Progenitor cell of endocrine pancreas (in vitro differentiated cells): ENCODE measurements at places on chromosomes 4 and X.
A peak's percentile ranks its signal among the peaks of the same experiment; 100 is the strongest.

DNA sequence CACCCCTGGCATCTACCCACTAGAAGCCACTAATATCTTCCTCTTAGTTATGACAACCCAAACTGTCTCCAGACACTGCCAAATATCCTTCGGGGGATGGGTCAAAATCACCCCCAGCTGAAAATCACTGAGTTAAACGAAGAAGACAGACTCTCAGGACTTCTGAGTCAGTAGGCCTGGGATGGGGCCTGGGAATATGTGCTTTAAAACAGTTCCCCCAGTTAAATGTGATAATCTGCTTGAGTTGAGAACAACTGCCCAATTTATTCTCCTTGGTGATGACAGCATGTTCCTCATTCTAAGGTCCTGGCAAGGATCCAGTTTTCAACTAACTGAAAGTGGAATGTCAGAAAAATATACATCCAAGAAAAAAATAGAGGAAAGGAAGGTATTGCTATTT is 52.4 kb downstream of the CBLL2 start:
- no peak for DNase-seq

DNA sequence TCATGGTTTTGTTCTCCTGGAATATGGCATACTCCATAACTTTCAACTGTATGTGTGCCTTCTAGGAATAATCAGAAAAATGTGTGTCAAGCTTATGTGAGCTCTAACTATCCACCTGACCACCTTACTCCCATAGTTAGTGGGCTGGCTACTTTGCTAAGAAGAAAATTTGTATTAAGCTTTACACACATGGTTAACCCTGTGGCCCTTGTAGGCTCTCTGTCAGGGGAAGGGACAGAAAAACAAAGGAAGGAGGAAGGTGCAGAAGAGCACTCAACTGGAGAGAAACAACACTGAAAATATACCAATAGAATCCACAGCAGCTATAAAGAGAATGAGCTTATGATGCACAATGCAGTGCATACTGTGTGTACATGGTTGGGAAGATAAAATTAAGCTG is 84.6 kb downstream of the PPP3CA start:
- DNase-seq, result no peak

- DNase-seq, result no peak
These were observed 22.1 kb upstream of the NDST3 start for GRCh38 chr4:118012142-118012541.

- no peak for DNase-seq
These were observed 163.2 kb downstream of the PRKX start for GRCh38 chrX:3550160-3550751.

DNA sequence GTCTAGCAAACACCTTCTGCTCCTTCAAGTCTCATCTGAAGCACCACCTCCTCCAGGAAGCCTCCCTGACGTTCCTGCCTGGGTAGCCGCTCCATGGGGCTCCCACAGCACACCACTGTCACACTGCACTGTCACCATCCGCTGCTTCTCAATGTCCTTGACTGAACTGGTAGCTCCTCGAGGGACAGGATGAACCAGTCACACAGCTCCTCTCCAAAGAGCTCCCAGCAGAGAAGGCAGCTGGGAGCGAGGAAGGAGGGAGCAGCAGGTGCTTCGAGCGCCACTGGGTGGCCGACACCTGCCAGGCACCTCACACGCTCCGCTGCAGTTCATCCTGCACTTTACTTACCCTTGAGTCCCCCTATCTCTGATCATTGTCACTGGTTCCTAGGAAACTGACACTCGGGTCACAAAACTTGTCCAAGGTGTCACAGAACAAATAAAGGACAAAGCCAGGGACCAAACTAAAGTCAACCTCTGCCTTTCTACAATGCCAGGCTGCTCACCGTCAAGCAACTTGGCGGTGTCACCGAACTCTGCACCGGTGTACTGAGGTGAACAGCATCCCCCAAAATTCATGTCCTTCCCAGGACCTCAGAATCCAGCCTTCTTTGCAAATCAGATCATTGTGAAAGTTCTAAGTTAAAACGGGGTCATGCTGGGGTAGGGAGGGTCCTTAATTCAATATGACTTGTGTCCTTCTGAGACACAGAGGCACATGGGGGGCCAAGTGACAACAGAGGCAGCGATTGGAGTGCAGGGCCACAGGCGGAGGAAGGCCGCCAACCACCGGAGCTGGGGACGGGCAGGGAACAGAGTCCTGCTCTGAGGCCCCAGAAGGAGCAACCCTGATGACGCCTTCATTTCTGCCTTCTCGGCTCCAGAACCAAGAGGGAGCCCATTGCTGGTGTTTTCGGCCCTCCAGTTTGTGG is 5.5 kb upstream of the S100P start:
- DNase-seq, result no peak

DNA sequence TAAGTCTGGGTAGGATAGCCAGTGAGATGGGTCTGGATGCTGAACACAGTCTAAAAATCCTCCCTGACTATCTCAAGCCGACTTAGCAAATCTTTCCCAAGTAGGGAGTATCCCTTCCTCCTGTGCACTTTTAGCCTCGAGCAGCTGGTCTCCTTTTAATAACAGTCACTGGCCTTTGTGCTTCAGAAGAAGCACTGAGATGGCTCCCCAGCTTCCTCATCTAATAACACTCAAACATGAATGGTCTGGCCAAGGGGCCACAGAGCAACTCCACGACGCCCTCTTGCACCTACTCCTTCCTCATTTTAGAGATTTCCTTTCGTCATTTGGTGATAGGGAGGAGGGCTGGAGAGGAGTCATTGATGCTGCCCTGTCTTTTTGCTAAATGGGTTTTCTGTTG is 78.8 kb upstream of the TMEM150C start:
- DNase-seq, result no peak

GRCh38 chr4:77240469-77241066 is 83.6 kb downstream of the CCNG2 start:
- peak; percentile 72 for DNase-seq

DNA sequence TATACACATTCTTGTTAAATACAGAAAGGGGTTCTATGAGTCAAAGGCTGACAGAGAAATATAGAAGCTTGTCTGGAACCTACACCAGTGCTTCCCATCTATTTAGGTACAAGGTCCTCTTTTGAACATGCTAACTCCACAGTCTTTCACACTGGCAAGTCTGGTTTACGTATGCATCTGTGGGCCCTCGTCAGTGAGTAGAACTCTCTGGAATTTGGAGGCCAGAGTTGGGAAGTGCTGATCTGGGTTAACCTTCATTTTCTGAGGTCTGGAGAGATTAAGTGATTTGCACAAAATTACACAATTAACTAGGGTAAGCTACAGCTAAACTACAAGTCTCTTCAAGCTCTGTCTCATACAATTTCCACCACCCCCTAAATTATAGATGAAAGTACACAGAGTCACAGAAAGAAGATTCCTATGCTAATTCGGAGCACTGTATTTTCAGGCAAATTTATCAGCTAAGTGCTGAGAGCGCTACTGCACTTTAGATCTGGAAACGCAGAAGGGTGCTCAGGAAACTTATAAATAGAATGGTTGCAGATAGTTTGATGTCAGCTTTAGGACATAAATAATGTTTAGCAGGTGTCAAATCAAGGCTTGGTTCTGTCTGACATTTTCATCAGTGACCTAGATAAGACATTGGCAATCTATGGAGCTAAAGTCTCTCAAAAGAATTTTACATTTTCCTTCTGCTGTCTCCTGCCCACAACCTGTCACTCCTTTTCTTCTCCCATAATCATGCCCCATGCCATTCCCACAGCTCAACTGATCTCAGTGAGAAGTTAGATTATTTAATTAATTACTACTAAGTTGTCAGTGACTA is 43.0 kb upstream of the PDLIM5 start:
- no peak for DNase-seq

DNA sequence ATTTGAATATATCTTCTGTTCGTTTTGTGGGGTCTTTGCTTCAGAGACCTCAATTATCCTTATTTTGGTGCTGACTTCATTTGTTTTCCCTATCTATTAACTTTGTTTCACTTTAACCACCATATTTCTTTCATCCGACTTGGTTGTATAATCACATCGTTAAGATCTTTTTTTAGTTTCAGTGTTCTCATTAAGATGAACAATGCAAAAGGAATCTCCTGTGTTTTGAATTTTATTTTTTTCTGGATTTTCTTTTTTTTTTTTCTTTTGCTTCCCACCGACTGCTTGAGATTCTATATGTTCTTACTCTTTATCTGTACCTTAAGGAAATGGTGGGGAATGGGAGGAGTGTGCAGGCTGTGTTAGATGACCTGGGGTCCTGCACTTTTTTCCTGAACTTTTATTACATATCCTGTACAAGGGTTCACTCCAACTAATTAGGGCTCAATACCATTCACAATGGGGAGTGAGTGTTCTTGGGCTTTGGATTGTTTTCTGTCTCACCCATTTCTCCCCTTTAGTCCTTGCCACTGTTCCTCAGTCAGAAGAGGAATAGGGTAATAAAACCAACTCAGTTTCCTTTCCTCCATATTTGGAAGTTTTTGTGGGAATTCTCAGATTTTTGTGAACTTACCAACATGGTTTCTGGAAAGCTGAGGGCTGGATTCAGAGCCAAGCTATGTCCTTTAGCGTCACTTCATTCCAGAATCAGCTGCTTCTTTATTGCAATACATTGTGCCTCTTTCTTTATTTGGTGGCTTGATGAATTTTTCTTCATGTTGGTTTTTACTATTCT is 43.2 kb upstream of the BMPR1B start:
- no peak for DNase-seq

GRCh38 chr4:164935363-164935762 is 42.1 kb downstream of the TRIM61 start:
- DNase-seq, result no peak

GRCh38 chrX:111103246-111103645 is 7.3 kb downstream of the PAK3 start:
- DNase-seq, result no peak

- DNase-seq, result no peak
These were observed 449.7 kb downstream of the PCDH7 start for GRCh38 chr4:31169846-31170245.

DNA sequence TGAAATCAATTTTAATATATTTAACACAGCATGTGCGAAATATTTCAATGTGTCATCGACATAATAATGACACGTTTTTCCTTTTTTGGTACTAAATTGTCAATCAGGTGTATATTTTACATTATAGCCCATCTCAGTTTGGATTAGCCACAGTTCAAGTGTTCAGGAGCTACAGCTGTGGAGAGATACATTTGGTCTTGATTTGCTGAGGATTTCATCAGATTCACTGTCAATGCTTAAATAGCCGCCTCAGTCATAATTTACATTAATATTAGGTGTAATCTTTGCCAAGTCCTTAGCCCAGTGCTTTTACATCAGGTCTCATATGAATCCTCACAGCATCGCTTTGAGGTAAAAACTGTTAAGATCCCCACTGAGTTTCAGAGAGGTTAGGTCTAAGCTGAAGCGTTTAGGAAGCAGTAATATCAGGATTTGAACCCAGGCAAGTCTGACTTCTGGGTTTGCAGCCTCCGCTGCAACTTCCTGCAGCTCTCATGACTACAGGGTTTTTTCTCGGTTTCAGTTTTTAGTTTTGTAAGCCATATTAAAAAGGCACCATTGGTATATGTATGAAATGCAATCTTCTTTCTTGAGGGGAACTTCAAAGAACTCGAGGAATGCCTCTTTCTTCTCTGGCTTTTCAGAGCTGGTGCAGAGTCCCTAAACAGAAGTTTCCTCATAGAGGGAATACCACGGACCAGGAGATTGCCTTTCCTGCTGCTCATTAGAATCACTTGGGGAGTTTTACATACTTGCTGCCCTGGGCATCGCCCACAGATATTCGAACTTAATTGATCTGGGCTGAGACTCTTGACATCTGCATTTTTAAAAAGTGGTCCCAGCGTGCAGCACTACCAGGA is 6.4 kb downstream of the MTM1 start:
- DNase-seq, result no peak

- no peak for DNase-seq
These were observed 153.4 kb upstream of the ARSJ start for GRCh38 chr4:114132830-114133229.

DNA sequence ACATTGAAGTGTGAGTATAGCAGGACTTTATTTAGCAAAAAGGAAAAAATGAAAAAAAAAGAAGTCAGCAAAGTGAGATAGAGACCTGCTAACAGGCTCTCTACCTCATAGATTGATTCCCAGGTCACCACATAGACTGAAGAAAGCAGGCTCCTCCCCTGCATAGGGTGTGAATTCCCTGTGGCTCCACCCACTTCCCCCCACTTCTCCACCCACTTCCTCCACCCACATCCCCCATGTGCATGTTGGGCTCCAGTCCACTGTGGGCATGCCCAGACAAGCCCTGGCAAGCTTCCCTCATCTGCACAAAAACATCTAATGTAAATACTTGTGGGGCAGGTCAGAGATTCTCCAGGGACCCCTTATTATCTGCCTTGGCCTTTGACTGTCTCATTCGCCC is 97.8 kb downstream of the TMEM47 start:
- DNase-seq, result no peak

DNA sequence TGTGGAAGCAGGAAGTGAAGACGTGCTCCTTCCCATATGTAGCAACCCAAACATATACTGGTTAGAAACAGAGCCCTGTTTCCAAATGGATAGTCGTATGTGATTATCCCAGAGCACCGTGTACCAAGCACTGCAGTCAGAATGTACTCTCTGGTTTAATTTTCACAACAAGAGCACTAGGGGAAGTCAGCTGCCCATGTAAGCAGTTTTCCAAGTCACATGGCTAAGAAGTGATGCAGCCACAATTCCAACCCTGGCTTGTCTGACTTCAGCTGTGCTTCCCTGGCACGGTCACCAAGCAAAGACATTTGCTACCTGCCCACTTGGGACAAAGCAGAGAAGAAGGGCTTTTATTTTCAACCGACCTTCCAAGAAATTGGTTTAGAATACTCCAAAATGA is 28.2 kb upstream of the CEP135 start:
- DNase-seq, result no peak

DNA sequence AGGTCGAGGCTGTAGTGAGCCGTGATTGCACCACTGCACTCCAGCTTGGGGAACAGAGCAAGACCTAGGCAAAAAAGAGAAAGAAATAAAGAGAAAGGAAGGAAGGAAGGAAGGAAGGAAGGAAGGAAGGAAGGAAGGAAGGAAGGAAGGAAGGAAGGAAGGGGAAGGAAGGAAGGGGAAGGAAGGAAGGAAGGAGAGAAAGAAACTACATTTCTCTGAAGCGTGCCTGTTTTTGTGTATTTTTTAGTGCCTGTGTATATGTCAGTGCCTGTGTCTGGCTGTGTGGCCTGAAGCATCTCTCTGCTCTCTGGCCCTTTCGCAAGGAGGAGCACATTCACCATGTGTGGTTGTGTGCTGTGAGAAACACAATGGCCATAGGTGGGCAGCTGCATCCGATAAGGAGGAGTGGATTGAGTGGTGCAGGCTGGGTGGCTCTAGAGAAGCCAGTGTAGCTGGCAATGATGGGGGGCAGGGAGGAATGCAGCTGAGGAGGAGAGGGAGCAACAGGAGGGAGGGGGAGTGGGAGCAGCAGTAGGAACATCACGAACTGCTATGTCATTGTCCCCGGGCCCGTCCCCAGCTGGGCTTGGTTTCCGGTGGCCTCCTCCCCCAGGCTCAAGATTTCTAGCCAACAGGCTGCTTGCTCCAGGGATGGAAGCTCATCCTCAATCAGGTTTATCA is 11.4 kb downstream of the SYN1 start:
- DNase-seq, result no peak

GRCh38 chr4:76951672-76952010 is 2.1 kb downstream of the SEPTIN11 start:
- no peak for DNase-seq

- no peak for DNase-seq
These were observed 201.7 kb upstream of the ANK2 start for GRCh38 chr4:112847781-112848180.

GRCh38 chr4:155442267-155443105 is 65.7 kb upstream of the MAP9 start:
- DNase-seq, result peak; percentile 64
